ENCODE measurements at places on chromosomes 7 and 10. TPM values are rescaled to one million over a fixed set of nuclear protein-coding genes. Genes with fewer than 3 reads are reported as not detected.

- no peak for DNase-seq
Measured at GRCh38 chr7:155710031-155710430, 65.6 kb downstream of the RBM33 start.

- DNase-seq: no peak
Measured at GRCh38 chr7:158469396-158470051, 118.1 kb downstream of the PTPRN2 start.

GRCh38 chr7:112745635-112746034 is 44.6 kb downstream of the TMEM168 start:
- no peak for DNase-seq

DNA sequence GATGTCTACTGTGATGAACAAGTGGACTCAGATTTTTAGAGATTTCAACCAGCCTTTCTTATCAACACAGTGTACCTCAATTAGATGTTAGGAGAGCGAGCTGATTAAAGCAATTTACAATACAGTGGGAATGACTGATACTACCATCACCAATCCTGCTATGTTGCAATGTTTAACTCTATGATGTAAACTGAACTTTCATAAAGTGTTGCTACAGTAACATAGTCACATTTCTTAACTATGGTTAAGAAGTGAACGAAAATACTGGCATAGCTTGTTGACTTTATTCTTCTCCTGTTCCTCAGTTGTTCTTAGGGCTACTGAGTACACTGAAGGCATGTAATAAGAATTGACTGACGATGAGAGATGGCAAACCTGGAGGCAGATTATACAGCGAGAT is 139.8 kb downstream of the MYOF start:
- no peak for DNase-seq

The ADK gene
- total RNA-seq: 14.4 TPM

The IGF2BP3 gene
- 1.6 TPM for total RNA-seq
